ENCODE measurements at places on chromosomes 1 and 21.

GRCh38 chr21:40151611-40152010 lies 284.4 kb downstream of the PCP4 start:
- no peak for DNase-seq

GRCh38 chr1:204104331-204105130 lies 31.6 kb downstream of the SOX13 start:
- no peak for DNase-seq

DNA sequence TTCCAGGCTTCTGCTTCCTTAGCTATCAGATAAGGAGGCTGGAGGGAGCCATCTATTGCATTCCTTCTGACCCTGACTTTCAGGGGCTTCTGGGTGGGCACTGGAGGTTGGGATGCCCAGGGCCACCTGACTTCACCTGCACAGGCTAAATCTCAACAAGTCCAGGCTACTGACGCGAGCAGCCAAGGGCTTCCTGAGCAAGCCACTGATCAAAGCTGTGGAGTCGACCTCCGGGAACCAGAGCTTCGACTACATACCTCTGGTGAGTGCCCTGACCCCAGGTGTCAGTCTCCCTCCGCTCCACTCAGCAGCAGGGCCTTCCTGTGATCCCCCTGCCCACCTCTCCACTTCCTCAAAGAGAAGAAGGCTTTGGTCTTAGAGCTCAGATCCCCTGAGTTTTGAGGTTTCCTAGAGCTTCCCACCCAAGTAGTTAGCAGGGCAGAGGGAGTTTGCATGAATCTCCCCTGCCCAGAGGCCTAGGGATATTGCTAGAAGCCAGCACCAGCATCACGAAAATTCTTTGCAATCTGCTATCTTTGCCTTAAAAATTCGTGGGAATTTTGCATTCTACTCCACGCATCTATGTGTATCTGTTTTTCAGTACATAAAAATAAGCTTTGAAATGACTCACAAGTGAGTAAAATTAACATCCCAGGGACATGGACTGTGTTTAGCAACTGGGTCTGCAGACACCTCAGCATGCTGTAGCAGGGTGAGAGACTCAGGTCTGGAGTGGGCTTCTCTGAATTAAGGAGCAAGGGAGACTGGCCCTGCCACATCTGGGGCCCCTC lies 61.4 kb downstream of the VWA5B1 start:
- DNase-seq: no peak

DNA sequence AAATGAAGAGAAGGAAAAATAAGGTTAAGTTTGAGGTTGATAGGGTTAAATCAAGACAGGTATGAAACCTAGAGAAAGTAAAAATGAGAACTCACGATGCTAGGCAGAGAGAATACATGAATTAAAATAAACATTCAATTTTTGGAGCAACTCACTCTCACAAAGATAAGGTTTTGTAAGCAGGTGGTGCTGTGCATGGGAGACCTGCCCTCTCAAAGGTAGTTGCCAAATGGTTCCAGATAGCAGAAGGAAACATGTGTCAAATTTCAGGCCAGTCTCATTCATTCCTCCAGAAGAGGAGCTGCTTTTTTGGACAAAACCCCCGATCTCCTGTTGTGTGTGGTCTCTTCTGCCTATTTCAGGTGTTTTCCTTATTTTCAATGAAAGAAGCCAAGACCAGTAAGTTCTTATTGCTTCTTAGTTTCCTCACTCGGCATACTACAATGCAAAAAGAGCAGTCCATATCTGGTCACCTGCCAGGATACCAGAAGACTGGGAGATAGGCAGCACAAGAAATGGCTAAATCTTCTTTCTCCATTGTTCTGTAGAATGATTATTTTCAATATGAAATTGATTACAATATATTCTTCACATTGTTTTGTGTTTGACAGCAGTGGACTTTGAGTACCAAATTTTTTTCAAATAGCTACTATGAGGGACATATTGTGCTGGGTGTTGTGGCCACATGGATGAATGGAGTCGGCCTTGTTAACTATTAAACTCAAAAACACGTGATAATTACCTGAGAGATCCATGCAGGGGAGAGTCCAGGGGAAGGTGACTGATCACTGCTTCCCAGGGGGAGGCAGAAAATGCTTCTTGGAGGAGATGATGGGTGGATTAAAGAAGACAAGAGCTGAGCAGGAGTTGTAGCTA lies 3.6 kb downstream of the CR1L start:
- DNase-seq: no peak

DNA sequence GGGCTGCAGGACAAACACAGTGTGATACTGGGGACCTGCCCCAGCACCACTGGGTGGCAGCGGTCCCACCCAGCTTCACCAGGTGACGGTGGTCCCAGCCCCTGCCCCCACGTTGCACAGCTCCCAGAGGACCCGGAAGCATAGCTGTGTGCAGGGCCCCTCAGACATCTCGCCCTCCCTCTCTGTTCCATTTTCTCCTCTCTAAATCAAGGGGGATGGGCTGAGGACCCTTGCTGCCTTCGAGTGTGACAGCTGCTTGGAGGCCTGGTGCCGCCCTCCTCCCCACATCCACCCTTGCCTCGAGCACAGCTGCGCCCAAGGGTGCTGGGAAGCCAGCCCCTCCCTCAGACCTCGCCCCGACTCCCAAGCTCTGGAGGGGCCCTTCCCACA lies 16.1 kb upstream of the LRRC3 start:
- DNase-seq: no peak

GRCh38 chr1:216535059-216535458 lies 111.8 kb upstream of the USH2A start:
- no peak for DNase-seq
